Stomach (tissue), 19 donors: ENCODE measurements at places on chromosomes 2 and 18. TPM values are rescaled to one million over a fixed set of nuclear protein-coding genes. Genes with fewer than 3 reads are reported as not detected.
A peak's percentile ranks its signal among the peaks of the same experiment; 100 is the strongest.

GRCh38 chr2:142989273-142990204, 112.1 kb downstream of the KYNU start:
- no peaks in the 10 kb centered on the region for H3K27me3 ChIP-seq
- no peaks in the 10 kb centered on the region for H3K36me3 ChIP-seq
- no peak overlapping the region for H3K4me3 ChIP-seq

- no peaks in the 10 kb centered on the region for H3K27me3 ChIP-seq
- DNase-seq = no peak
- no peak overlapping the region for H3K27ac ChIP-seq
- no peaks in the 10 kb centered on the region for H3K36me3 ChIP-seq
- H3K4me3 ChIP-seq = no peak overlapping the region
Observed at GRCh38 chr18:33560686-33561370, 17.2 kb upstream of the ASXL3 start.

DNA sequence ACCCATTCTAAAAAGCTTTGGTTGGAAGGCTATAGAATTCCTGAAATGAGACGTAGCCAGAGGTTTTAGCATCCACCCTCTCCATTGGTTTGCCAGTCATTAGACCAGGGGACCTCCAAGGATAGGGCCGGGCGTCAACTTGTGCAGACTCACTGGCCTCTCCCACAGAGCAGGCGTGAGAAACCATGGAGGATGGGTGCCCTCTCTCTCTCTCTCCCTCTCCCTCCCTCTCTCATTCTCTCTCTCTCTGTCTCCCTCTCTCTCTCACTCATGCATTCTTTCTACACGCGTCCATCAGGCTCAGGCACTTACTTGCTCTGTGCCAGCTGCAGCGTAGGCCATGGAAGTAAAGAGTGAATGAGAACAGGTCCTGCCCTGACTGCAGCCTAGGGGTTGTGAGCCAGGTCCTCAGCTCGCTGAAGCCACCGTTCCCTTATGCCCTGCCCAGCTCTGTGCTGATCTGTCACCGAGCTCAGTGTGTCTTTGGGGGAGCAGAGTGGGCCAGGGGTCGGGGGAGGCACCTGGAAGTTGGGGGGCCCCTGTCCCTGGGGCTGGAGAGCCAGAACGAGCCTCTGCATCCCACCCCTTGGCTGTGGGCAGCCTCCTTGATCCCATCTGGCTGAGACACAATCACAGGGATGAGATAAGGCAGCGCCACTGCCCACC, 304.4 kb upstream of the HS6ST1 start:
- H3K4me1 ChIP-seq = no peaks in the 10 kb centered on the region
- no peaks in the 10 kb centered on the region for H3K36me3 ChIP-seq
- H3K27ac ChIP-seq = no peak overlapping the region
- H3K27me3 ChIP-seq = no peaks in the 10 kb centered on the region
- H3K4me3 ChIP-seq = no peak overlapping the region

DNA sequence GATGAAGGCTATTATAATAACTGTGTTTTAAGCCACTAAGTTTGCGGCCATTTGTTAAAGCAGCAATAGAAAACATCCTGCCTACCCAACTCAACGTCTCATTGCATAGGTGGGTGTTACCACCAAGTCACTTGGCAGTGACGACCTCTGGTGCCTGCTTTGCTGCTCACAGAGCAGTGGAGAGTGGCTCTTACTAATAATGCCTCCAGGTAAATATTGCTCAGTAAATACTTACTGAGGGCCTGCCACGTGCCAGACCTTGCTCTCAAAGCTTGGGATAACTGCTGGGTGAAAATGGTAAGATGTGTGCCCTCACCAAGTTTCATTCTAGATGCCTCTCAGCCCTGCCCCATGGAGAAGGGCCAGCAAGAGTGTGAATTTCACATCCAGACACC, 27.7 kb downstream of the ITGA6 start:
- H3K36me3 ChIP-seq = no peaks in the 10 kb centered on the region
- H3K4me1 ChIP-seq = peaks cover 15% of the 10 kb centered on the region
- H3K27ac ChIP-seq = peak overlapping the region; percentile 54
- peak; percentile 81 for DNase-seq
- no peaks in the 10 kb centered on the region for H3K27me3 ChIP-seq

DNA sequence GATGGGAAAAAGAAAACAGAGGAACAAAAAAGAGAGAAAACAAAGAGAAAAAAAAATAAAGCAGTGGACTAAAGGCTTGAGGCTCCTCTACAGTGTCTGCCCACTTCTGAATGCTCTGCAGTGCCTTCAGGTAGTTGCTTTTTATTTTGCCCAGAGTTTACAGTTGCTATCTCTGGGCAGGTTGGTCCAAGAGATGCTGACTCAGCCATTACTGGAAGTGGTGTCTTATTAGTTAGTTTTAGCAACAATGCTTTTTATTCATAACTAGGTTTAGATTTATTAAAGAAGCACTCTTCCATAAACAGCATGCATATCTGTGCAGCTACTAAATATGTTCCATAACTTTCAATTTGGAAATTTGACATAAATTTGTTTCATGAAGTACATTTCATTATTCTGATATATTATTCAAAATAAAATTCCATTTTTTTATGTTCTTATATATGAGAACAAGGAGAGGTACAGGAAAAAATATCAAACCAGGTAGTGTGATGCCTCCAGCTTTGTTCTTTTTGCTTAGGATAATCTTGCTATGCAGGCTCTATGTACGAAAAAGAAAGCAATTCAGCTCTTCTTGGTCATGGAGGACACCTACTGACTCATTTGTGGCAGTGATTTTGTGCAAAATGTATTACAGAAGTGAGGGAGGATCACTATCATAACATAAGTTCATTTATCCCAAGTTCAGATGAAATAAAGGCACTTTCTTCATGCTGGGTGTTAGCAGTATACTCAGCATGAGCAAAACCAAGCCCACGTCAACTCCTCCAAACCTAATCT, 69.5 kb downstream of the RPIA start:
- no peak overlapping the region for H3K4me3 ChIP-seq
- no peak for DNase-seq
- no peaks in the 10 kb centered on the region for H3K36me3 ChIP-seq
- H3K4me1 ChIP-seq = peaks cover 10% of the 10 kb centered on the region
- H3K27me3 ChIP-seq = peaks cover 22% of the 10 kb centered on the region

DNA sequence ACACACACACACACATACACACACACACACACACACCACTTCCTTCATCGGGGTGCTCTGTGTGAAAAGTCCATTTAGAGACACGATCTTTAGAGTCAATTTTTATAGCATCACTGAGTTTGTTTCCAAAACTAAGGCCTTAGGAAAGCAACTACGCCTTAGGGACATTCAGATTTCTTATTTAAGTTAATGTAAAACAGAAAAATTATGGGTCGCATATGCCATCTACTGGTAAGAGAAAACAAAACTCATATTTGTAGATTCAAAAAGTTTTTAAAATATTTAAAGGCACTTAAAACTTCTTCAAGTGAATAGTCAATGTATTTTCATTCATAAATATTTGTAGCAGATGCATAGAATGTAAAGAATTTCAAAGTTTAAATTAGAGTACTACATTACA, 166.2 kb downstream of the ATAD2B start:
- peaks cover 24% of the 10 kb centered on the region for H3K4me1 ChIP-seq
- H3K36me3 ChIP-seq = peaks cover 20% of the 10 kb centered on the region
- H3K4me3 ChIP-seq = no peak overlapping the region
- no peaks in the 10 kb centered on the region for H3K27me3 ChIP-seq
- DNase-seq = peak; percentile 66

Gene CAVIN2
- polyA plus RNA-seq = 13.6 TPM

Gene GALR1
- not detected for polyA plus RNA-seq

Gene ABCG8
- polyA plus RNA-seq = not detected

Gene REEP1
- 5.4 TPM for polyA plus RNA-seq

Gene ABCA12
- polyA plus RNA-seq = 0.30 TPM

Gene PARD6G
- 2.2 TPM for polyA plus RNA-seq

Gene CREB1
- 5.3 TPM for polyA plus RNA-seq
